MM.1S (cell line): ENCODE measurements at places on chromosomes 11 and 22.

DNA sequence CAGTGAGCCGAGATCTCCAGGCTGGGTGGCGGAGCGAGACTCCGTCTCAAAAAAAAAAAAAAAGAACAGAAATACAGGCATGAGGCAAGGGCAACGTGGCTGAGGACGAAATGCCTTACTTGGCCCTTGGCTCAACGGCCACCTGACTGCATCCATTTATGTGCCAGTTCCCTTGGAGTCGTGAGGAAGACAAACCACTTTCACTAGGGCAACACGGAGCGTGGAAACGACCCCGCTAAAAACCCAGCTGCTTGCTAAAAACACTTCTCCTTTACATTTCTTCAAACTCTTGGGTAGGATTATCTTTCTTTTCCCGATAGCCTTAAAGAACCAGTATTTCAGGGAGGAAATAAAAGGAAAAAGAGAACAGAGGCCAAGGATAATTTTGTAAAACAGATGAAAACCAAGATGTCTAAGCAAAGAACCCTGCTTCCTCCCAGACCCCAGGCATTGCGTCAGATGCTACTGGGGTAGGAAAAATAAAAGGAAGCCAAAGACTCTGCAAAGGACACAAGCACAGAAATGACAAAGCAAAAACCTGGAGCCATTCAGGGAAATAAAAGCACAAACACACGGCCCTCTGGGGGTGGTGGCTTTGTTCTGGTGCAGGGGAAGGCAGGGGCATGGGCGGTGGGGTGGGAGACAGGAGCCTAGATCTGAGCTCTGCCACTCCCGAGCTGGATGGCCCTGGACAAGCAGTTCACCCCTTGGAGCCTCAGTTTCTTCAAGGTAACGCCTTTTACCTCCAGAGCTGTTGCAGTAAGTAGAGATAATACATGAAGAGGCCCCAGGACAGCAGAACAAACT, 37.0 kb downstream of the PC start:
- H3K4me3 ChIP-seq = no peak overlapping the region
- no peak for DNase-seq

GRCh38 chr11:122852796-122853160, 14.5 kb downstream of the CRTAM start:
- no peaks in the 10 kb centered on the region for H3K4me1 ChIP-seq
- H3K27ac ChIP-seq = no peak overlapping the region
- H3K4me3 ChIP-seq = no peak overlapping the region
- H3K27me3 ChIP-seq = no peaks in the 10 kb centered on the region
- H3K36me3 ChIP-seq = no peaks in the 10 kb centered on the region

GRCh38 chr11:115679945-115680344, 175.7 kb upstream of the CADM1 start:
- DNase-seq = no peak
- no peak overlapping the region for H3K27ac ChIP-seq
- H3K36me3 ChIP-seq = no peaks in the 10 kb centered on the region
- no peak overlapping the region for H3K4me3 ChIP-seq
- H3K4me1 ChIP-seq = no peaks in the 10 kb centered on the region

DNA sequence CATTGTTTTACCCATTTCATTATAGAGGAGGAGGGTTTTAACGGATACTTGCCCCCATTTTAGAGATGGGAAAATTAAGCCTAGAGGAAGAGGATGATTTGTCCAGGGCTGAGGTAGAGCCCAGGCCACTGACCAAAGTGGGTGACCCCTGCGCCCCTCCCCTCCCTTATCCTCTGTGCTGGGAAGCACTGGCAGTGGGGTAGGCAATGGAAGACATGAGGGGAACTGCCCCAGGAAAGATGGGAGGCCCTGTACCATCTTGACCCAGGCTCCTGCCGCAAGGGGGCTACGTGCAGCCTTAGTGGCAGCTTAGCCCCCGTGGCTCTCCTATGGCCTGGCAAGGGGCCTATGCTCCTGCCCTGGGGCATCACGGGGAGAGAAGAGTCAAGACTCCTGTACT, 76.4 kb upstream of the MYOD1 start:
- no peaks in the 10 kb centered on the region for H3K27me3 ChIP-seq
- no peak overlapping the region for H3K4me3 ChIP-seq
- DNase-seq = no peak
- H3K27ac ChIP-seq = no peak overlapping the region
- no peaks in the 10 kb centered on the region for H3K36me3 ChIP-seq
- H3K4me1 ChIP-seq = no peaks in the 10 kb centered on the region

- no peak for DNase-seq
- H3K4me3 ChIP-seq = no peak overlapping the region
- peaks cover 25% of the 10 kb centered on the region for H3K27me3 ChIP-seq
- no peak overlapping the region for H3K27ac ChIP-seq
- H3K36me3 ChIP-seq = no peaks in the 10 kb centered on the region
Observed at GRCh38 chr11:2389377-2390026, 11.0 kb upstream of the TSSC4 start.

GRCh38 chr22:18120857-18121256, 10.2 kb downstream of the TUBA8 start:
- no peak for DNase-seq
- H3K4me1 ChIP-seq = no peaks in the 10 kb centered on the region
- no peaks in the 10 kb centered on the region for H3K36me3 ChIP-seq
- no peak overlapping the region for H3K27ac ChIP-seq

DNA sequence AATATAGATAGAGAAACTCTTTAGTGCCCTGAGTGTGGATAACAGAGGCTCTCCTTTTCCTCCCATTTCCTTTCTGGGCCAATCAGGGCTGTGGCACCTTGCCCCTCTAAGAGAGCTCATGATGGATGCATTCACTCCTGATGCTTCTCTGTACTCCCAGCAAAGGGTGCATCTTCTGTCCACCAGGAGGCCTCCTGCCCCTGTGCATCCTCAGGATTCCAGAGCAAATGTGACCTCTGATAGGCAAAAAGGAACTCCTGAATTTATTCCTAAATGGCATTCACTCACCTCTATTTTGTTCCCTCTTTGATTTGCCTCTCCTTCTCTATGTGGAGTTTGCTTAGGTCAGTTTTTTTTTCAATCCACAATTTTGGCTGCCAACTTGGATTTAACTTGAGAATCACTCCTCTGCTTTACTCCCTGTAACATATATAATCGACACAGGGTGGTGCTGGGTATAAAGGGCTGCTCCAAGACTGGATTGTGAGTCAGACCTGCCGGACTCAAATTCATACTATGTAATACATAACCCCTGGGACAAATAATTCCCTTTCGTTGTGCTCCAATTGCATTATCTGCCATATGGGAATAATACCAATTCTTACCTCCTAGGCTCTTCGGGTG, 1.1 kb upstream of the MRGPRX4 start:
- no peak overlapping the region for H3K4me3 ChIP-seq
- H3K36me3 ChIP-seq = no peaks in the 10 kb centered on the region
- no peak overlapping the region for H3K27ac ChIP-seq
- H3K27me3 ChIP-seq = no peaks in the 10 kb centered on the region
- no peaks in the 10 kb centered on the region for H3K4me1 ChIP-seq

DNA sequence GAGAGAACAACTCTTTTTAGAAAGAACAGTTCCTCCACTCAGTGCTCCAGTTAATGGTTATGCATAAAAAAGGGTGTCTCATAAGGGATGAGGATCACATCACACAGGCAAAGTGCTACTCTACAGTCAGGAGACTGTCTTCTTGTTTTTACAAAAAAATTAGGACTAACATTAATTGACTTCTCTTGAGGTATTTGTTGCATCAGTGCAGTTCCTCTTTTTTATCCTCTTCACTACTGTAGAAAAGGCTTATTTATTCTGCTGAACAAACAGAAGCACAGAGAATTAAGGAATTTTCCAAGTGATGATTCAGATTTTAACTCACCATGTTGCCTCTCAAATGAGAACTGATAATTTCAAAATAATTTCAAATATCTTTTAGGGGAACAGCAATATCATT, 1.9 kb downstream of the MMP8 start:
- H3K4me3 ChIP-seq = no peak overlapping the region
- no peaks in the 10 kb centered on the region for H3K27me3 ChIP-seq
- H3K4me1 ChIP-seq = no peaks in the 10 kb centered on the region
- H3K27ac ChIP-seq = no peak overlapping the region
- DNase-seq = no peak
